ENCODE measurements at places on chromosomes 5 and 9.

DNA sequence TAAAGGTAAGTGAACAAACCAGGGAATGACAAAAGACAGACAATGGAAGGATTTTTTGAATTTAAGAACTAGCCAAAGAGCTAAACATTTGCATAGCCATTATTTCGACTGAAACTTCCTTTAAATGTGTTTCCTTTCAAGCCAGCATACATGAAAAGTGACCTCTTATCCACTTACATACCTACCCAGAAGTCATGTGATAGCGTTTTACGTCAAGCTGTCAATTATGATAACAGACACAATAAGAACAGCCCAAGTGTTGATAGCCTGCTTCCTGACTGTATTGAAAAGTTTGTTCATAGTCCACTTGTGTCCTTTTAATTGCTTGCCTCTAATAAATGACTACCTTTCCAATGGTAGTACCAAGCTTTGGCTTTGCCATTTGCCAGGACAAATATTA, 206.0 kb downstream of the NFIB start:
- DNase-seq: no peak

- no peak for DNase-seq
These were observed 849.6 kb upstream of the DMAC1 start for GRCh38 chr9:8649160-8649559.

- no peak for DNase-seq
These were observed 410.1 kb upstream of the SMARCA2 start for GRCh38 chr9:1604942-1605560.

DNA sequence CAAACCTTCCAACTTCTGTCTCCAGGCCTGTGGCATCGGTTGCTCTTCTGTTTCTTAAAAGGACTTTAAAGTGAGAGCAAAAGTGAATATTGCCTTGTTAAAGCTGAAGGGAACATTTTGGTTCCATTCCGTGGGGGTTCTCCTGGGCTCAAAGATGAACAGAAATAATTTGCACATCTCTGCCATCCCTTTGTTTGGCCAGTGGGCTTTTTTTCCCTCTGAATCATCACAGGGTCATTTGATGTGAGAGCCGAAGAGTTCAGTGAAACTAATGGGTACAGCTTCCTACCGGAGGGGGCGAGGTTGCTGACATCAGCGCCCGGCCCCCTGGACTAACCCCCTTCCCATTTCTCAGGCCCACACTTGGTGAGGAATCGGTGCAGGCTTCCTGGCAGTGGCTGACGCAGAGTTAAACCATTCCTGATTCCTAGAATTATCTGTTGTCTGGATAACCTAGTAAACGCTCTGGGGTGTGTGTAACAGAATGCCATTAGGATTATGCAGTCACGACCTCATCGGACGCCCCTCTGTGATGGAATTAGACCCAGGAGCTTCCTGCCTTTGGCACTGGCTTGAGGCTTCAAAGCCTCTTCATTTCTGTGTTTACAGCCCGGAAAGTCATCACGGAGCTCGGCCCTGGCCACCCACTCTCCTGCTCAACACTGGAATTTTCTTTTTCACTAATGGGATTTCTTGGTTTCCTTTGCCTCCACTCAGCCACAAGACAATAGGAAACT, 61.6 kb upstream of the RPL26L1 start:
- no peak for DNase-seq

GRCh38 chr9:87872079-87872624, 10.5 kb upstream of the SPATA31E1 start:
- peak; percentile 89 for DNase-seq

- DNase-seq: no peak
These were observed 86.1 kb upstream of the PTPN3 start for GRCh38 chr9:109584205-109584604.
